ENCODE measurements at places on chromosomes 4 and X. TPM values are rescaled to one million over a fixed set of nuclear protein-coding genes. Genes with fewer than 3 reads are reported as not detected.

GRCh38 chr4:181982856-181983255, 260.3 kb upstream of the TENM3 start:
- DNase-seq: no peak

DNA sequence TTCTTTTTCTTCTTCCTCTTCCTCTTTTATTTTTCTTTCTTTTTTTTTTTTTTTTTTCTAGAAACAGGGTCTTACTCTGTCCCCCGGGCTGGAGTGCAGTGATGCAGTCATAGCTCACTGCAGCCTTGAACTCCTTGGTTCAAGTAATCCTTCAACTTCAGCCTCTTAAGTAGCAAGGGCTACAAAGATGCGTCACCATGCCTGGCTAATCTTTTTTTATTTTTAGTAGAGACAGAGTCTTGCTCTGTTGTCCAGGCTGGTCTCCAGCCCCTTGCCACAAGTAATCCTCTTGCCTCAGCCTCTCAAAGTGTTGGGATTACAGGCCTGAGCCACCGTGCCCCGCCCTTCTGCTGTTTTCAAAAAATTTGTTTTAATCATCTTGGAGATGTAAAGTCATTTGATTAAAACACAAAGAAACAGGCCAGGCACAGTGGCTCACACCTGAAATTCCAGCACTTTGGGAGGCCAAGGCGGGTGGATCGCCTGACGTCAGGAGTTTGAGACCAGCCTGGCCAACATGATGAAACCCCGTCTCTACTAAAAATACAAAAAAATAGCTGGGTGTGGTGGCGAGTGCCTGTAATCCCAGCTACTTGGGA, 28.1 kb downstream of the SYNPO2 start:
- no peak for DNase-seq

- no peak for DNase-seq
Measured at GRCh38 chr4:5203309-5203992, 152.2 kb downstream of the STK32B start.

GRCh38 chrX:113548308-113549015, 707.8 kb upstream of the AMOT start:
- DNase-seq: no peak

DNA sequence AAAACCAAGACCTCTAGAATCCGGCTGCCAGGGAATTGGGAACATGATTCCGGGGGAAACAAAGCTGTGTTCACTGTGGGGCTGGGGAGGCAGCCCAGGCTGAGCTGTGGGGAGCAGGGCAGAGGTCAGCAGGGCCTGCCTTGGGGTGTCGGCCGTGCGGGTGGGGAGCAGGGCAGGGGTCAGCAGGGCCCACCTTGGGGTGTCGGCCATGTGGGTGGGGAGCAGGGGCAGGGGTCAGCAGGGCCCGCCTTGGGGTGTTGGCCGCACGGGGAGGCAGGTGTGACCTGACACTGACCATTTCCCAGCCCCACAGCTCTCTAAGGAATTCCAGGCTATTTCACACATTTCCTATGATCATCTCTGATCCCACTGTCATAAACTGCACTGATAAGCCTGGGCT, 45.6 kb upstream of the CPLX1 start:
- no peak for DNase-seq

The TLR10 gene
- polyA plus RNA-seq: 4.4 TPM

The NPNT gene
- polyA plus RNA-seq: 41.8 TPM

The EFHC2 gene
- polyA plus RNA-seq: 3.8 TPM

The ZGRF1 gene
- polyA plus RNA-seq: 10.5 TPM

The IL15 gene
- polyA plus RNA-seq: 38.9 TPM

The DDX53 gene
- not detected for polyA plus RNA-seq

The MAGEB6B gene
- not detected for polyA plus RNA-seq
